ENCODE measurements at places on chromosomes 3 and 15. TPM values are rescaled to one million over a fixed set of nuclear protein-coding genes. Genes with fewer than 3 reads are reported as not detected.

PLD1 gene
- 24.1 TPM for total RNA-seq

AGBL1 gene
- not detected for total RNA-seq

CD96 gene
- total RNA-seq: not detected

KNG1 gene
- total RNA-seq: not detected

PYGO1 gene
- total RNA-seq: 11.2 TPM

SCN11A gene
- under 0.01 TPM for total RNA-seq

CCR4 gene
- not detected for total RNA-seq

IL5RA gene
- total RNA-seq: not detected

ARMC8 gene
- total RNA-seq: 51.5 TPM

MNS1 gene
- total RNA-seq: 3.9 TPM

TICRR gene
- total RNA-seq: 0.33 TPM

CLSTN2 gene
- total RNA-seq: 0.29 TPM

COL7A1 gene
- 22.5 TPM for total RNA-seq

SPTBN5 gene
- 0.29 TPM for total RNA-seq

SKOR1 gene
- 0.15 TPM for total RNA-seq

HTR3E gene
- total RNA-seq: not detected

MELTF gene
- total RNA-seq: 4.9 TPM

GPR160 gene
- total RNA-seq: 0.29 TPM

CAMKV gene
- not detected for total RNA-seq

ST3GAL6 gene
- total RNA-seq: 0.99 TPM

All from smooth muscle cell of trachea (primary cell).